Left renal cortex interstitium (tissue), 4 donors: ENCODE measurements at places on chromosomes 16 and 17.

DNA sequence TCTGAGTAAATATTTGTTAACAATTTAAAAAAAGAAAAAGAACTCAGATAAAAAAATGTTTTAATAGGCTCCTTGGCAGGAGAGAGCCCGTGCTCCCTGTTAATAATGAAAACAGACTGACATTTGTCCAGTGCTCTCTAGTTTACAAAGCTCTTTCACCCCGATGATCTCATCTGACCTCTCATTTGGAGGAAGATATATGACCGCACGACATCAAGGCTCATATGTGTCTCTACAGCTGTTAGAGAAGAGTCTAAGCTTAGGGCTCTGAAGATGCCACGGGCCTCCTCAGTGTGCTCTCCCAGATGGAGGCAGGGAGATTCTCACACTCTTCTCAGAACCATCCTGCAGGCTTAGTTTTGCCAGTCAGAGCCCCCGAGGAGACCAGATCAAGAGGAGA lies 280.8 kb upstream of the IRX5 start:
- DNase-seq = no peak

GRCh38 chr17:13244513-13244912 lies 226.7 kb upstream of the ELAC2 start:
- no peak for DNase-seq

DNA sequence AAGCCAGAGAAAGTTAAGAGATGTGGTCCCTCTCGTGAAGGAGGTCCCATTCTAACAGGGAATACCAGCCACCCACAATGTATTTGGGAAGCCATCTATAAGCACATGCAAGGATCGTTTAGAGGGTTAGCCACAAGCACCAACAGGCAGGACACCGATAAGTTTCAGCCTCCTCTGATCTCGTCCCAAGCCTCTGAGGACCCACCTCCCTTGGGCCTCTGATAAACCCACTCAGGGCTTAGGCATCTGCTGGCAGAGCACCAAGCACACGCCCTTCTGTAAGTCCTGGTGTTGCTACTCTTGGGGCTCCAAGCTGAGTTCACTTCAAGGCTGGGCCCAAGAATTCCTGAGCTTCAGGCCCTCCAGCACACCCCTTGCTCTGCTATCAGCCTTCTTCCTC lies 5.4 kb upstream of the PNPO start:
- no peak for DNase-seq

GRCh38 chr17:74604200-74604599 lies 12.1 kb upstream of the CD300LD start:
- no peak for DNase-seq

GRCh38 chr16:87581857-87582215 lies 20.5 kb upstream of the JPH3 start:
- DNase-seq = no peak

DNA sequence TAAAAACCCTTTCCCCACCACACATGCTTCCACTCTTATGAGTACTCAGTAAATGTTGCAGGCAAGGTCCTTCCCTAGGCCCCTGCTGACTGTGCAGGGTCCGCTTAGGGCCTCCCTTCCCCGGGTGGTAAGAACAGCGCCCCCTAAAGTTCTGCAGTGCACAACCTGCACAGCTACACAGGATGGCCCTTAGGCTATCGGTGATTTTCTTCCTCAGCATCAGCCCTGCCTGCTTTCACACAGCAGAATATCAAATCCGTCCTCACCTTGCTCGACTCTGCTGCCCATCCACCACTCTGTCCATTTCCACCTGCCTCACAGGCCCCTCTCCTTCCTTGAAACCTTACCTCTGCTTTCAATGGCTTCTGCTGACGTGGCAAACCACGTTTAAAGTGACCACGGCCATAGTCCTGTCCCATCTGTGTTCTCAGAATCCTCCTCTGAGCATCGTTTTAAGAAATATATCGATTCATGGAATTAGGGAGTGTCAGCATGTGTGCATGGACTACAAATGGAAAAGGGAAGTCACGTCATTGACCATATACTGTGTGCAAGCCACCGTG lies 51.4 kb upstream of the TMEM132E start:
- DNase-seq = no peak

- DNase-seq = no peak
Observed at GRCh38 chr16:8740775-8741355, 56.6 kb downstream of the TMEM186 start.

DNA sequence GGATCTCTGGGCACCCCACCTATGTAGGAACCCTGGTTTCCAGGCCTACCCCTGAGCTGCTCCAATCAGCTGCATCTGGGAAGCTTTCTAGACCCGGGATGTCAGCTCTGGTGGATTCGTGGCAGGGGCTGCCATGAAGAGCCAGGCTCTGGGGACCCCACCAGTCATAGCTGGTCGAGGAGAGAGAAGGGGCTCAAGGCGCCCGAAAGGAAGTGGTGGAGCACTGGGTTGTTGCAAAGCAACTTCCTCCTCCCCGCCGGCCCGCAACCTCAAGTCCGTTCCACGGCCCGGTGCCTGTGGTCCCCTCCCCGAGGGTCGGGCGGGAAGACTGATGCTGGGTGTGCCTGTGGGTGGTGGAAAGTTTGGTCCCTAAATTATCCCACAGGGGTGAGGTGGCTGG lies 10.2 kb downstream of the TBKBP1 start:
- DNase-seq = no peak

- no peak for DNase-seq
Observed at GRCh38 chr17:60284709-60285108, 107.2 kb downstream of the USP32 start.

DNA sequence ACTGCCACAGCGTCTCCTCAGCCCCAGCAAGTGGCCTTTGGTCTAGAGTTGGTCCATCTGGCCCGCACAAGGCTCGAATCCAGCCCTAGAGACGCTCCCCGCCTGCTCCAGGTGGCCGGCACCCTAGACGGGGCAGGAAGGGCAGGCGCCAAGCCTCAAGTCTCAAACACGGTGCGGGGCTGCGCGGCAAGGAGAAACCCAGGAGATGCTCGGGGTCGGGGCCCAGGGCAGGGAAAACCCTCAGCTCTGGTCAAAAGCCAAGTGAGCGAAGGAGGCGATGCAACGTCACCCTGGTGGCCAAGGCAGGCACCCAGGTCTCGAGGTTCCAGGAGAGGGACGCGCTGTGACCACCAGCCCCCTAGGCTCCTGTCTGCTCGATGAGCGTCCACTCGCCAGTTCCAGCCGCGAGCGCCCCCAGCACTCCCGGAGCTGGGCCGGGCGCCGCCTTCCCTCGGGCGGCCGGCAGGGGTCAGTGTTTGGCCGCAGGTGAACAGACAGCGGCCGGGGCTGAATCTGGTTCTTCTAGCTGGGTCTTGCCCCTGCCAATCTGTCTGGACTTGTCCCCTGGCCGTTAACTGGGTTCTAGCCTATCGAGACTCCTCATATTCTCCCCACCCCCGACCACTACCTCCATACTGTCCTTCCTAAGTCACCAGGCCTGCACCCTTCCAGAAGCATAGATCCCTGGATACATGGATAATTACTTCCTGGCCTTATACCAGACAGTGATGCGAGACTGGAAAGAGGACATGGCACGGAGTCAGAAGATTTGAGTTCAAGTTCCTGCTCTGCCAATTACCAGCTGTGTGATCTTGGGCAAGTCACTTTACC lies 44.0 kb downstream of the PRAC1 start:
- no peak for DNase-seq

- DNase-seq = no peak
Observed at GRCh38 chr16:65069766-65070165, 52.1 kb downstream of the CDH11 start.

DNA sequence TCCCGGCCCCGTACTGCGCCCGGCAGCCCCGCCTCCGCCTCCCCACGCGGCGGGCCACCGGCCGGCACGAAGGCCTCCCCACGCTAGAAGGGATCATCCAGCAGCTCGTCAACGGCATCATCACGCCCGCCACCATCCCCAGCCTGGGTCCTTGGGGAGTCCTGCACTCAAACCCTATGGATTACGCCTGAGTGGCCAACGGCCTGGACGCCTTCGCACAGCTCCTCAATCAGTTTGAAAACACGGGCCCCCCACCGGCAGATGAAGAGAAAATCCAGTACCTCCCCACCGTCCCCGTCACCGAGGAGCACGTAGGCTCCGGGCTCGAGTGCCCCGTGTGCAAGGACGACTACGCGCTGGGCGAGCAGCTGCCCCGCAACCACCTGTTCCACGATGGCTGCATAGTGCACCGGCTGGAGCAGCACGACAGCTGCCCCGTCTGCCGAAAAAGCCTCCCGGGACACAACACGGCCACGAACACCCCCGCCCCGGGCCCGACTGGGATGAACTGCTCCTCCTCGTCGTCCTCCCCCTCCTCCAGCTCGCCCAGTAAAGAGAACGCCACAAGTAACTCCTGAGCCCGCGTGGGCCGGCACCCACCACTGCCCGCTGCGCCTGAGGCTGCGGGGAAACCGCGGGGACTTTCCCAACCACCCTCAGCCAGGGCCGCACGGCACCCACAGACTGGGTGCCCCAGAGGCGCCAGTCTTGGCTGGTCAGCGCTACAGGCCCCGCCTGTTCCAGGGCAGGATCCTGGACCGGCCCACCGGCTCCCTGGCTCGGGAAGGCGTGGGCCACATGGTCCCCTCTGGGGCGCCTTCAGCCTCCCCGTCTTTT lies 39.0 kb upstream of the AKAP1 start:
- no peak for DNase-seq

- no peak for DNase-seq
Observed at GRCh38 chr16:83958137-83958845, 5.3 kb downstream of the OSGIN1 start.

GRCh38 chr16:2286550-2286949 lies 18.6 kb upstream of the RNPS1 start:
- no peak for DNase-seq

DNA sequence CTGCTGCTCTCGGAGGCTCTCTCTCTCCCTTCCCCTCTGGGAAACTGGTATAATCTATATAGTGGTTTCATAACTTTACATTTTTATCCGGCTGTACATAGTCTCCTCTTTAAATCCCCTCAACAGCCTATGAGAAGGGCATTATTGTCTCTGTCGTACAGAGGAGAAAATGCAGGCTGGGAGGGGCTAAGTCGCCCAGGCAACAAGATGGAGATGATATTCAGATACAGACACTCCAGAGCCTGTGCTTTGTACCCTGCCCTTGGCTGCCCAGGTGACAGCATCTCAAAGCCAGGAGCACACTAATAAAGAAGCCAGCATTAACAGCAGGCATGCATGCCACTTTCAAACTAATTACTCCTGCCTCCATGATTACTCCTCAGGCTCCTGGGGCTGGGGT lies 4.7 kb upstream of the EIF1 start:
- no peak for DNase-seq

DNA sequence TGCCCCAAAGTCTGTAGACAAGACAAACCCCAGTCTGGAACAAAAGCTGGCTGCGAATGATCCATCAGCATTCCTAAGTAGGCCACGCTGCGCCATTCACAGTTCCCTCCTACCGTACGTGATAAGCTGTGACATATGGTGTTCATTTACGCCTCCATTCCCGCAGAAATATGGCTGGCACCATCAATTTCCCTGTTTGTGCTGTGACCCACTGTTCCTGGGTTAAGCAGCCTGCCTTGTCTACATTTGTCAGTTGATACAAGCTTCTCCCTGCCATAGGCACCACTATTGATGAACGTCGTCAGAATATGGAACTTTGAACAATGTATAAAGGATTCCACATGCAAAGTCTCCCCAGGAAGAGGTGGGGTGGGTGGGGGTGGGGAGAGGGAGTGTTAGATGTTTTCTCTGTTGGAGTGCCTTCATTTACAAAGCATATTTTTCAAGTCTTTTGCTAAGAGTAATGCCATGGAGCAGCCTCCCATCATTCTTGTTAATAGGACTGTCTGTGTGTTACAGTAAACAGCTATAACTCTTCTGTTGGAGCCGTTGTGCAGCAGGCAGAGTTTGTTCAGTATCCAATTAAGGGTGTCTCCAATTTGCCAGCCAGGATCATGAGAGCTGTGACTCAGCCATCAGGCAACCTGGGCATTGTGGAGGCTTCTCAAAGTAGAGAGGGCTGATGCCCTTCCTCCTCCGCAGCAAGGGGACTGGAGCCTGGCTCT lies 294.6 kb downstream of the TMEM114 start:
- no peak for DNase-seq
